NCI-H1436 treated with DMSO at 0.1 percent for 48 hours (cell line): ENCODE measurements at places on chromosomes 2 and 18.

DNA sequence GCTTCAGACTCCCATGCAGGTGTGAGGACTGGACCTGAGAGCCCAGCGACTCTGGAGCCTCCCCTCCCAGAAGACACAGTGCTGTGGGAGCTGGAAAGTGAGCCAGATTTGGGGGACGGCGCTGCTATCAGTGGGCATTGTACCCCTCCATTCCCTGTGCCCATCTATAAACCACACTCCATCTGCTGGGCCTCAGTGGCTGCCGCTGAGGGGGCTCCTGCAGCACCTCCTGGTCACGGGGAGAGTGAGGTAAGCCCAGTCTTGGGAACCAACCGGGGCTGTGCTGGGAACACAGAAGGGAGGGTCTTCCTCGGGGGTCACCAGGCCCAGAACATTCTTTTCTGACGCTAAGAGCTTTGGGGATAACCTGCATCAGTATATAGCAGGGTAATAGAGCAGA, 9.5 kb downstream of the PSD4 start:
- DNase-seq = no peak

GRCh38 chr2:67954093-67954748, 108.6 kb downstream of the C1D start:
- peak; percentile 96 for DNase-seq

DNA sequence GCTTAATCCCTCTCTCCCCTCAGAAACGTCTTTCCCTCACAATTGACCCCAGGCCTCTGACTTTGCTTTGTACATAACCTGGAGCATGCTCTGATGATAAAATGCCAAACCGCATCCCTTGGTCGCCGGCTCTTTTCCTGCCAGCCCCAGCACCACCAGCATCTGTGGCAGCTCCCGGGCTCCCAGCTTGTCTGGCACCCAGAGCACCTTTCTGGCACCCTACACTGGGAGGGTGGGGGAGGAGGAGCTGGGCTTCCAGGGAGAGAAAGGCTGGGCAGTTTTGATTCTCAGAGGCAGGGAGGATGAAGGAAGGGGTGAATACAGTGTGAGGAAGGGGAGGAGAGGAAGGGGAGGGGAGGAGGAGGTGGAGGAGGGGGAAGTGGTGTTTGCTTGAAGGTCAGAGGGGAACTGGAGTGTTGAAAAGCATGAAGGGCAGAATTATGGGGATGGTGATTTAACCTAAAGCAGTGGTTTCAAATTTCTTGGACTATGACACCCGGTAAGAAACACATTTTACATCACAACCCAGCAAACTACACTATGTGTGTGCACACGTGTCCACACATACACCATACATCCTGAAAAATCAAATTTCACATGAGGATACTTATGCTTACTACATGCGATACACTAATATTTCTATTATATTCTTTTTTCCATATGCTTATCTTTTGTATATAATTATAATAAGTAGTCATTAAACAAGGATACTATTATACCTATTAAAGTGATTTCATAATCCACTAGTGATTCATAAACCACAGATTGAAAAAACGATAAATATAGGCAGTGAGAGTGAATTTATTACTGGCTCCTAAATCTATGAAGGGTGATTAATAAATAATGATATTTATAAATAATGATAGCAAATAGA, 30.0 kb upstream of the IGFBP2 start:
- no peak for DNase-seq

GRCh38 chr18:6505498-6505875, 90.8 kb upstream of the L3MBTL4 start:
- no peak for DNase-seq

GRCh38 chr2:90207454-90208058, 1516.1 kb downstream of the RPIA start:
- no peak for DNase-seq

DNA sequence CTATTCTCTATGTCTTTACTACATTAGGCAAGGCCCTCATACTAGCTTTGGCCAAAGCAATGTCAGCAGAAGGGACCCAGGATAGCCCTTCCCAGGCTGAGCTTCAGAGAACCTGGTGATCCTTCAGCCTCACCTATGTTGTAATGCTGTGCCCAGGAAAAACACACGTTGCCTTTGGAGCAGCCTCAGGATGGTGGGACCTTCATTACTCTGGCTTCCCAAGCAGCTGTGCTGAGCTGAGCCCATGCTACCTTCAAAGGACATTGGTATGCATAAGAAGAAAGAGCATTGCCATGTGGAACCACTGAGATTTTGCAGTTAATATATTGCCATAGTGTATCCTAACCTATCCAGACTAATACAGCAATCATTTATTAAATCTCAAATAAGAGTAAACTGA, 756.4 kb upstream of the ID2 start:
- DNase-seq = no peak

GRCh38 chr2:118049140-118049815, 35.4 kb upstream of the CCDC93 start:
- no peak for DNase-seq

DNA sequence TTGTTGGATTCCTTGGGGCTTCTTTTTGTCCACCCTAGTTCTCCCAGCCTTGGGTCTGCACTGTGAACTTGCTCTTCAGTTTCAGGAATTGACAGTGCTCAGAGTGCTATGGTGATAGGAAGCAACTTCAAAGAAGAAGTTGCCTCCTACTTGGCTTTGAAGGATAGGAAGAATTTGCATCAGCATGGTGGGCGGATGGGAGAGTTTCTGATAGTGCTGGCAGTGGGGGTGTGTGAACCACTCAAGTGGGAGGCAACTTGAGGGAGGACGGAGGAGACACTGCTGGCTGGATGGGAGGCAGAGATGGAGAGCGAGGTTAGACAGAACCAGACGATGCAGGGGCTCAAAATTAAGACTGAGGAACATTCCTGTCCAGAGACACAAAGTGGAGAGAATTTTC, 164.4 kb upstream of the SKOR2 start:
- no peak for DNase-seq

GRCh38 chr2:168722592-168722991, 79.8 kb upstream of the NOSTRIN start:
- no peak for DNase-seq

DNA sequence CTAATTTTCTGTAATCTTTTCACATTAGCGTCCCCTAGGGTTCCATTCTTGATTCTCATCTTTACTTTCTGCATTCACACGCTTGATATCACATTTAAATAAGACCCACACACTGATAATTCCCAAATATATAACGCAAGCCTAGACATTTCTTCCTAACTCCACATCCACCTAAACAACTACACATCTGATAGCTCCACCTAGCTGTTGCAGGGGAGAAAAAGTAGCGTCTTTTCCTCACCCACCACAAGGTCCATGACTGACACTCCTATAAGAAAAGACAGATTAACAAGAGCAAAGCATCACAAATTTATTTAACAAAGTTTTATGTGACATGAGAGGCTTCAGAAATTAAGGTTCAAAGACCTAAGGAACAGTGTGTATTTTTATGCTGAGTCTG, 862.2 kb upstream of the DDX18 start:
- no peak for DNase-seq

DNA sequence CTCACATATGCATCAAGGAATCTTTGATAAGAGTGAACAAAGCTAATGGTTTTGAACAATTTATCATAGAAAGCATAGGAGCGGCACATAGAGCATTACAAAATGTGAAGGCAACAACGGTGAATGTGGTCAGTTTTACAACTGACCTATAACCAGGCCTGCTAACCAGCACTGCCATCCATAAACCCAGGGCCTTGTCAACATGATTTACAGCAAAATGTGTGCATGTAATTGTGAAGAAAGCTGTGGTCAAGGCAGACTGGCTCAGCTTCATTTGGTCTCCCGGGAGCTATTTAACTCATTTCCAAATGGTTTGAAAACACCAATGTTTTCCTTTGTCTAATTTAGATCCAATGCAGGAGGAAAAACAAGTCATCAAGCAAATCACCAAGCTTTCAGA, 119.8 kb downstream of the DHRS9 start:
- no peak for DNase-seq

- no peak for DNase-seq
These were observed 3.8 kb downstream of the COA5 start for GRCh38 chr2:98604547-98604946.

DNA sequence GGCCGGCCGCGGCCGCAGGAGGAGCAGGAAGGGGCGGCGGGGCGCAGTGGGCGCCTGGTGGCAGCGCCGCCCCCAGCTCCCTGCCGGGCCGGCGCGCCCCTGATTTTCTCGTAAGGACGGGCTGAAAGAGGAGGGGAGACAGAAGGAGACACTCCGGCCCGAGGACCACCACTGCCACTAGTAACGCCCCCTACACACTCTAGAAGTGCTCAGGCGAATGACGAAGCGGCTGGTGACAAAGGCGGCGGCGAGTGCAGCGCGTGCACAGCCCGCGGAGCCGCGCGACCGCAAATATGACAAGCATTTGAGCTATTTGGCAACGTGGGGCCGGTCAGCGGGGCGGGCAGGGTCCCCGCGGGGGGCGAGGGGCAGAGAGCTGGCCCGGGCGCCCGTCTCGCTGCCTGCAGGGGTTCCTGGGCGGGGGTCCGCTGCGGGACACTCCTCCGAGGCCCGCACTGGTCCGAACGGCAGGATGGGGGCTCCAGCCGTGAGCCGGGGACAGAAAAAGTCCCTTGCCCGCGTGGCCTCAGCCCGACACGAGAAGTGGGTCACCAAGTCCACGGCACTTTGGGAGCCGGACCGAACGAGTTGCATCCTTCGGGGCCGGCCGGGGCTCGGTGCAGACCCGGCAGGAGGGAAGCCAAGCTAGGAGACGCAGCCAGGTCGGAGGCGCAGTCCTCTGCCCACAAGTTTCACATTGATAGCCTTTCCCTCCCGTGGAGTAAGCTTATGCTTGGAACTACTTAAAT, 524 bp upstream of the SERTAD2 start:
- DNase-seq = no peak

DNA sequence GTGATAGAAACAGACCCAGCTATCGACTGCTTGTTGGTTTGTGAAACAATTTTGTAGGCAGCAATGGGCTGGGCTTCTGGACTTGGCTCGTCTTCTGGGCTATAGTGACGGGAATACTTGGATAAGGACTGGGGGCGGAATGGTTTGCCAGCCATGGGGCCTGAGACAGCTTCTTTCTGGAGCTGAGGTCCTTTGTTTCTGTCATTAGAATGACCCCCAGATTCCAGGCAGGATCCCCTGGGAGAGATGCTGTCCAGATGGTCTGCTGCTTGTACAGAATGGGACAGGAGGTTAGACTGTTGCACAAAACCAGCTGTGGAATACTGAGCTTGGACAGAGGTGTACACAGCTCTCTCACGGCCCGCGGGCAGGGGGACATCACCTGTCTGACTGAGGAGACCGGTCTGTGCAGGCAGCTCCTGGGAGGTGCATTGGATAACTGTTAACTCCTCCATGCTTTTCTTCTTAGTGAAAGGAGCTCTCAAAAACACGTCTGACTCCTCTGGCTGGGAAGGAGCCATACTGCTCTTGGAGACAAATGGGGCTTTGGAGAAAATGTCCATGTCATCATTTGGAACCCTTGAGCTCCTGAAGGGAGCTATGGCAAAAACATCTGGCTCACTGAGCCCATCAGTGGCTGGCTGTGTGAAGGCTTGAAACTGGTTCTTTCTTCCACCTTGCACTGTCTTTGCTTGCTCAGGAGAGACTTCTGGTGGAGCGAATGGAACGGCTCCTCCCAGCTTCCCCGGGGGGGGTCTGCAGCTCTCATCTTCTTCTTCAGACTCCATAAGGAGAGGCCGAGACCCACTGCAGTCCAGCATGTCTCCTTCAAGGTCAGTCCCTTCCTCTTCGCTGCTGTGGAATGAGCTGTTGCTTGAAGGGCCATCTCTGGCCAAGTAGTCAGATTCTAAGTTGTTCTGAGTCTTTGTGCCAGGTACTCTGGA, 28.6 kb upstream of the NFU1 start:
- no peak for DNase-seq

DNA sequence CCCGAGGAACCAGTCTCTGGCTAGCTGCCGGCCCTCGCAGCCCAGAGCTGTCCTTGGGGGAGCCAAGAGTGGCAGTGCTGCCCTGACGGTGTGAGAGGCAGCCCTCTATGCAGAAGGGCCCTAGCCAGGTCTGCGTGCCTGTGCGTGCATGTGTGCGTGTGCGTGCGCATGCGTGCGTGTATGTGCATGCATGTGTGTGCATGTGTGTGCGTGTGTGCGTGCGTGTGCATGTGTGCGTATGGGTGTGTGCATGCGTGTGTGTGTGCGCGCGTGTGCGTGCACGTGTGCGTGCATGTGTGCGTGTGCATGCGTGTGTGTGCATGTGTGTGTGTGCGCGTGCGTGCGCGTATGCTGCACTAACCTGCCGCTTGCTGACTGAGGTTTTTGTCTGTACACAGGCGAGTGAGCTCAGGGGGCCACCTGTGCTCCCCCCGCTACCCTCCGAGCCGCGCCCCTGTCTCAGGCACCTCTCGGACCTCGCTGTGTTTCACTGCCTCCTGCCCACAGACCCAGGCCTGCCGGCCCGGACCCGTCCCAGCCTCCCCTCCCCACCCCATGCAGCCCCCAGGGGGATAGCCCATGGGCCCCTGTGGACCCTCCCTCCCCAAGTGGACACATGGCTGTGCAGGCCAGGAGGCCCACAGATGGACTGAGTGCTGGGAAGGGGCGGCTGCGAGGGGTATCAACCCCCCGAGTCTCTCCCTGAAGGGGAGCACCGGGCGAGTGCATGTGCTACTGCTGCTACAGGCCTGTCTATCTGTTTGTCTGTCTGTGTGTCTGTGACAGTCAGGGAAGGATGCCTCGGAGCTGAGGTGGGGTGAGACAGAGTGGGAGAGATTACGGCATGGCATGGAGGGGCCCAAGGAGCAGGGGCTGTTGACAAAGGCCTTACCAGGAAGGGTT, 31.3 kb downstream of the SPEG start:
- no peak for DNase-seq

DNA sequence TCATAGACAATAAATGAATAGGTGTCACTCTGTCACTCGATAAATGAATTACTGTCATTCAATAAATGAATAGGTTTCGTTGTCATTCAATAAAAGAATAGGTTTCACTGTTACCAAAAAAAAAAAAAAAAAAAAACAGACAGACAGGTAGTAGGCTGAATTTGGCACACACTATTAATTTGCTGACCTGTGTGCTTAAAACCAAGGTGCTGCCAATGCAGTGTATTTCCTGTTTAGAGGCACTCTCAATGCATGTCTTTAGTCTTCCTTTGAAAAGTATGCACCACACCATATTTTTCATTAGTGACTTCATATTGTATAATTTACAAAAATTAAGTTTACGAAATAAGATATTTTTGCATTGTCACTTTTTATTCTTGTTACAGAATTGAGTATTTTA, 16.2 kb downstream of the ANKRD62 start:
- DNase-seq = no peak

- no peak for DNase-seq
These were observed 443.0 kb upstream of the MMADHC start for GRCh38 chr2:150030436-150031190.

DNA sequence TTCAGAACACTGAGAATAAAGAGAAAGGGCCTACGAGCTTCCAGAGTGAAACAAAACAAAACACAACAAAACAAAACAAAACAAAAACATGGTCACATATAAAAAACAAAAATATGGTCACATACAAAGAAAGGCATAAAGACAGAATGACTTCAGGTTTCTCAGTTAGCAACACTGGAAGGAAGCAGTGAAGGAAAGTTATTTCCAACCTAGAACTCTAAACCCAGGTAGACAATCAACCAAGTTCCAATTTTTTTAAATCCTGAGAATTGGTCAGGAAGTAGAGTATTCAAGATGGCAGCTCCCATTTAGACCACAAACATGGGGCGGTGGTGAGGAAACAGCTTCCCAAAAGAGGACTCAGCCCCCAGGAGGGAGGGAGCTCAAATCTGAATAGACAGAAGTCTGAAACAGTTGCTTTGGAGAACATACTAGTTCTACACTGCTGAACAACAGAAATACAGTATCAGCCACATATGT, 9.1 kb downstream of the DRC1 start:
- DNase-seq = no peak
